NCI-H526 (cell line): ENCODE measurements at places on chromosomes 6 and 20.

DNA sequence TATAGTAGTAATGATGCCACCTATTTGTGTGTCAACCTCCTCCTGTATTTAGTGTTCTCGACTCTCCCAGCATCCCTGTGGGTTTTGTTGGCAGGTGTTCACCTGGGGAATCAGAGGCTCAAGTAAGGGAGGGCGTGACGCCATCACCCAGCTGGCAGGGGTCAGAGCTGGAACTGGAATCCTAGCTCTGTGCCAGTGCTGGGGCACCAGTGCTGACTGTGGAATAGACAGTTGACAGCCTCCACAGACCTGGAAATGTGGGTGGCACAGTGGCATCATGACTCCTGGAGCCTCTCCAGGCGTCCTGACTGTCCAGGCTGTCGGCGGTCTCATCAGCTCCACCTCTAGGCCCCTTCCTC is 102.8 kb downstream of the SYCP2 start:
- DNase-seq, result no peak

DNA sequence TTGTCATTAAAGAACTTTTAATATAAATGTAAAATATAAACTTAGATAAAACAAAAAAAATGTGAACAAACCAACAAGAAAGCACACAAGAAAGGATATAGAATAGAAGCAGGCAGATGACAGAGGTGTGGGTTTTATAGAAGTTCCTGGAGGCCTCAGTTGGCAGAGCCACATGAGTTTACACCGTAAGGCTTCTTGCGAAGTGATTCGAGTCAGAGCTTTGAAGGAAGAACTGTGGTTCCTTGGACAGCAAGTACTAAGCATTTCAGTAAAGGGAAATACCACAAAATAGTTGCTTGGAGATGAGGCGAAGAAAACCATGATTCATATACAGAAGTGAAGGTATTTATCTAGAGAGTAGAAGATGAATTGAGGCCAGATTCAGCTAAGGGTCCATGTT is 207.9 kb upstream of the EYA4 start:
- DNase-seq, result no peak

- DNase-seq, result no peak
Measured at GRCh38 chr6:169974663-169975062, 223.2 kb downstream of the ERMARD start.

GRCh38 chr20:56697476-56697875 is 68.4 kb downstream of the TFAP2C start:
- DNase-seq, result no peak

GRCh38 chr6:28264834-28265401 is 2.0 kb upstream of the ZSCAN26 start:
- no peak for DNase-seq

- DNase-seq, result no peak
Measured at GRCh38 chr6:11710311-11710761, 68.3 kb downstream of the ADTRP start.

DNA sequence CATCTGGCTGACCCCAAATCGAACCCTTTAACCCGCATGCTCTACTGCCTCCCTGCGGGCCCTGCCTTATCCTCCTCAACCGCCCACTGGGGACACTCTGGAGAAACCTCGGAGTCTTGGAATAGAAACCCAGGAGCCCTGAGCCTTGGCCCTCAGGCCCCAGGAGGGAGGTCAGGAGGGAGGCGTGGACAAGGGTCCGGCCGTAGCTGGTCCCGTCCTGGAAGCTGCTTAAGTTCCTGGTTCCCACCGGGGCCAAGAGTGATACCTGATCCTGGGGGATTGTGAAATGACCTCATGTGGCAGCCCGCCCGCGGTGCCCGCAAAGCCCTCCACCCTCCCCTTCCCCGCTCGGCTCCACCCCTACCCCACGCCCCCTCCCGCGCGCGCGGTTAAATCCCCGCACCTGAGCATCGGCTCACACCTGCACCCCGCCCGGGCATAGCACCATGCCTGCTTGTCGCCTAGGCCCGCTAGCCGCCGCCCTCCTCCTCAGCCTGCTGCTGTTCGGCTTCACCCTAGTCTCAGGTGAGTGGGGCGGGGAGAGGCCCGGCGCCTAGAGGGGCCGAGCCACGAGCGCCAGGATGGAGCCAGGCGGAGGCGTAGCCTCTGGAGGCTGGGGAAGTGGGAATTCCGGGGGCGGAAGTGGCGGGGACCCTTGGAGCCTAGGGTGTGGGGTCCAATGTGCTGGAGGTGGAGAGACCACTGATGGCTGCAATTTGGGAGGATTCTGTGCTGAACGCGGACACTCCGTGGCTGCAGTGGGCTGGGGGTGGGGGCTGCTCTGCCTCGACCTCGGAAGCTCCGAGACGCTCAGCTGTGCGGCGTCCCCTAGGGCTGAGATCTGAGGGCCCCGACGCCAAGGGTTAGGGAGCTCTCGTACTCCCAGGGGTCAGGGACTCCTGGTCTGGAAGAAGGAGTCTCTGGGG is at the start of gene WFDC2:
TSS of gene WFDC2 (plus strand) at position 418 of the 926 bp plus-strand sequence. CDS start at position 447, 29 bp downstream.
- peak; percentile 57 for DNase-seq

DNA sequence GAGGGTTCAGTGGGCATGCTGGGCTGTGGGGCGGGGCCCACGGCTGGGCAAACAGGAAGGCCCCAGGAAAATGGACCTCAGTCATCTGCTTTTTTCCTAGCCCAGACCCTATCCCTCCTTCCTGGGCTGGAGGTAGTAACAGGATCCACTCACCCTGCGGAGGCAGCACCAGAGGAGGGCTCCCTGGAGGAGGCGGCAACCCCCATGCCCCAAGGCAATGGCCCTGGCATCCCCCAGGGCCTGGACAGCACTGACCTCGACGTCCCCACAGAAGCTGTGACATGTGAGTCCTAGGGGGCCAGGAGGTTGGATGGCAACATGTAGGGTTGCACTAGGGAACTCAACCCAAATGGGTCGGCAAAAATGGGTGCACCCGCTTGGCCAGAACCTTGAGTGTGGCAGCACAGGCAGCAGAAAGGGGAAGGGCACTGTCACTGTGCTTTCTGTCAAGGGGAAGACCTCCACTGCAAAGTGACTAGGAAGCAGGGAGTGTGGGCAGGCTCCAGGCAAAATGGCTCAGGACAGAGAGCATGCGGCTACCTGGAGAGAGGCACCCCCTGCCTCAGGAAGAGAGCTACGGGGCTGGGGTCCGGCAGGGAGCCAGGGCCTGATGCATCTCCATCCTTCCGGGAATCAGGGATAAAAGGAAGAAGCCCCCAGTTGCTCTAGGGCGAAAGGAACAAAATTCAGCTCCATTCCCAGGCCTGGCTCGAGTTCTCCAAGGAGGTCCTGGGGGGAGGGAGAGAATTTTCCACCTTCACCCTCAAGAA is 7.9 kb downstream of the MDFI start:
- no peak for DNase-seq

- DNase-seq, result no peak
Measured at GRCh38 chr6:163133691-163134090, 280.8 kb upstream of the QKI start.

GRCh38 chr20:35134880-35135279 is 12.3 kb downstream of the EDEM2 start:
- DNase-seq, result no peak

- DNase-seq, result no peak
Measured at GRCh38 chr6:87822011-87822410, 120.0 kb upstream of the AKIRIN2 start.

DNA sequence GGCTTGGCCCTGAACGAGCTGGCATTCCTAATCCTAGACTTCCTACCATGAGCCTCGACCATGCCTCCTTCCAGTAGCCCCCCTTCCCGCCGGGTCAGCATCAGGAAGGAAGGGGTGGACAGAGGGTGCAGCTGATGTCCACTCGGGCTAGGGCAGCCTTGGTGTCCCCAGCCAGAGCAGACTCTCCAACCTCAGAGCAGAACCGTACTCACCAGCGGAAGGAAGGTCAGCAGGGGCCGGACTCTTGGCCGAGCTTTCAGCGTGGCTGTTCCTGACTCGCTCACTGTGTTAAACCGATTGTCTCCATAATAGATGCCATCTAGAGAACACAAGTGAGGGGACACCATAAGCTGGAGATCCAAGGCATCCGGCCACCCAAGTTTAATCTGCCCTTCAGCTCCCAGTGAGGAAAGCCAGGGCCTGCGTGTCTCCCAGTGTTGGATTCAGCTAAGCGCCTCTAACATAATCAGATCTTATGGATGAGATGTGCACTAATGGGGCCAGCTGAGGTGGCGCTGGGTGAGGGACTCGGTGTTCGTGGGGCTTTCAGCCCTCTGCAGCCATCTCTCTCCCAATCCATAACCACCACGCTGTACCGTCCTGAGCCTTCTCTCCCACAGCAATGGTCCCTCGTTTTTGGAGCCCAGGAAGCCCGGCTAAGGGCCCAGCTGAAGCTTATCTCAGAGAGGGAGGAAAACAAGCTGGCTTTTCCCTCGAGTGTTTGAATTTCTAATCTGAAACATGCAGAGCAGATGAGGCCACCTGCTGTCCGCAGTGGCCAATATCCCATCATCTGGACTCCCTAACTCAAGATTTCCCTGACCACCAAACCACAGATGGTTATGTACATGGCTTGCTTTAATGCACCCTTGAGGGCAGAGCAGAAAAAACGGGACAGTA is 13.7 kb downstream of the C6orf132 start:
- no peak for DNase-seq

GRCh38 chr20:38843346-38843745 is 37.8 kb downstream of the PPP1R16B start:
- no peak for DNase-seq

- no peak for DNase-seq
Measured at GRCh38 chr6:122753688-122754056, 25.8 kb upstream of the FABP7 start.

DNA sequence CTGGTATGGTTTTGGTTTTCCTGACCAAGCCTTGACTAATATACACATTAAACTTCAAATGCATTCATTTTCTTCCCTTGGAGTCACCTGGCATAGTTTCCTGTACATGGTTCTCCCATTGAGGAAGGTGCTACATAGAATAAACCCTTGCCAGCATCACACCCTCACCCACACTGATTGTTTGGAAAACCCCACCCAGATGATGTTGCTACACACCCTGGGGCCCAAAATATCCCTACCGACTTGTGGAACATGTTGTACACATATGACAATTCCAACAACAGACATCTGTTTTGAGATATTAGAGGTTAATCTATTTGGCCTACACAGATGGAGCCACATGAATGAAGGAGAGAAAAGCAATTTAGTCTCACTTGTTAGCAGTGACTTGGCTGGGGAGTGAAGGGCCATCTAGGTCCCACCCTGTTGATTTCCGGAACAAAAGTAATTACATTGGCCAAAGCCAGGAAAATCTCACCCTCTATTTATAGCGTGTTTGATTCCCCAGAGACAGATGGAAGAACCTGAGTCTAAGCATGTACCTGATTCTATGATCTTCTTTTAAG is 606.0 kb upstream of the BTBD3 start:
- no peak for DNase-seq

DNA sequence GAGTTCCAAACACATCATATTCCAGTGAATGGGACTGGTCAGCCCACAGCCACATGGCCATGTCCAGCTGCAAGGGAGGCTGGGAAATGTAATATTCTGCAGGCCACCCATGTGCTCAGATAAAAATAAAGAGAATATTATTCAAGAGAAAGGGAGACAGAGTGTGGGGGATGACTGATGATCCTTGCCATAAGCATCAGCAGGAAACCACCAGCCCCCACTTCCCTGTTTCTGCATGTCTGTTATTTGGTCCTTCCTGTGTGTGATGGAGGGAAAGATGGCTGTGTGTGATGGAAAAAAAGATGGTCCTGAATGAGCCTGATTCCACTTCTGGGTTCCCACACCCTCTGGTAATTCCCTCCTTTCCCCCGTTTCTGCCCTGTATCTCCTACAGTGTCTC is 13.1 kb upstream of the RSPO4 start:
- no peak for DNase-seq

- no peak for DNase-seq
Measured at GRCh38 chr6:32819729-32820128, 2.9 kb upstream of the HLA-DOB start.

- no peak for DNase-seq
Measured at GRCh38 chr6:135475292-135475886, 22.2 kb downstream of the AHI1 start.

DNA sequence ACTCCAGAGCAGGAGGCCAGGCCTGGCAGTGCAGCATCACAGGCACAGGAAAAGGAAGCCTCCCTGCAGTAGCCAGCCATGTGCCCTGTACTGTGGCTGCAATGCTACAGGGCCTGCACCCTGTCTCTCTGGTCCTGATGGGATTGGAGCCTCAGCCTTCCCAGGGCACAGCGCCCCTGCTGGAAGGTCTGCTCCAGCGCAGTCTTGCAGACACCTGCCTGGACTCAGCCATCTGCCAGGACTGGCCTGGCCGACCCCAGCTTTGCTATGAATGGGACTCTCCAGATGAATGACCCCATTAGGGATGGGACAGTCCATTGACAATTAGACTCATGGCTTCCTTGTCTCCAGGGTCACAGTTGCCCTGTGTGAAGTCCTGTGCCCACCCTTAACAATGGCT is 251.6 kb downstream of the ERMARD start:
- no peak for DNase-seq
